ENCODE measurements at places on chromosomes 5 and 9.

GRCh38 chr9:116165912-116166311 lies 12.3 kb downstream of the PAPPA start:
- peak; percentile 77 for DNase-seq

- DNase-seq = no peak
These were observed 79.9 kb downstream of the SMIM23 start for GRCh38 chr5:171865471-171865870.

- no peak for DNase-seq
These were observed 167.7 kb downstream of the RGS3 start for GRCh38 chr9:113631137-113631765.

DNA sequence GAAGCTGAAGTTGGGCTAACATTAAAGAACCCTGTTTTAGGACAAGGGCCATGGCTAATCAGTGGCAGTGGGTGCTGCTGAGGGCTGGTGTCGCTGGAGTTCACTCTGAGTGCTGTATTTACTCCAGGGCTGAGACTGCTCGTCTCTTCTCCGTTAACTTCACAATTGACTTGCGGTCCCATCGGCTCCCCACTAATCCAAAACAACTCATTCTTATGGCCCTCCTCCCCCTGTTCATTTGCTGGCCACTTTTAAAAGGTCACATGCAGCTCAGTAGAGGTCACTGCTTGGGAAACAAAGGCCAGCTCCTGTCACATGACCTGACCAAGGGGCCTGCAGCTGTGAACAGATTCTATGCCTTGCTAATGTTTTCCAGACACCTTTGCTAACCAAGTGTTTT lies 38.4 kb downstream of the PTCH1 start:
- DNase-seq = no peak

- no peak for DNase-seq
These were observed 128.0 kb upstream of the ICE1 start for GRCh38 chr5:5294429-5294828.
